ENCODE measurements at places on chromosomes 7 and 10.
A peak's percentile ranks its signal among the peaks of the same experiment; 100 is the strongest.

DNA sequence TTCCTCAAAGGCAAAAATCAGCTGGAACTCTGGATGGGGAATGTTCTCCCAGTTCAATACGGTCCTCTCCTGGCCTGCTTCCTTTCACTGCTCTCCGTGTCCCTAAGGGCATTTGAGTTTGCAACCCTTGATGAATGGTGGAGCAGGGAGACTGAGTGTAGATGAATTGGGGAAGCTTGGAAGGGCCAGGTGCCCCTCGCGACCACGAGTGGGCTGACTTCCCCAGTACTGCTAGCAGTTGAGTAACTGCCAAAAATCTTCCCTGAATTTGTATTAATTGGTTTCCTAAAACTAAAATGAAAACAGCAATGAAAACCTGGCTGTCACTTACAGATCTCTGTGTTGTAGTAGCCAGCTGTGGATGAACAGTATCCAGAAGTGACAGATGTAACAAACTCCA, 13.6 kb downstream of the IRF5 start:
- DNase-seq: no peak

DNA sequence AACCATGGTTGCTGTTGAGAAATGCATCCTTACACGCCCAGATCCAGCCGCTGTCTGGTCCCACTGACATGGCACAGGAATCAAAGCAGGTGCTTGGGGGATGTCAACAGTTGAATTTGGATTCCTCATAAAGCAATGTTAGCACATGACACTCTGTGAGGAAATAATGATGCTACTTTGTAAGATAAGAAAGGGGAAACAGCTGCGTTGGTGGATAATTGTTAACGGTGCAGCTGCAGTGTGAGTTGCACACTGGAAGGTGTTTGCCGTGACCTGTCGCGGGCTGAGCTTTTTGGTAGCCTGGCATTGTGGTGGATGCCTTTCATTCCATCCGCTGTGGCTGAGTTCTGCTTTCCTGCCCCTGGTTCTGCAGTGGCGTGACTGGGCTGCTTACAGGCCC, 113.9 kb downstream of the MGMT start:
- DNase-seq: no peak

DNA sequence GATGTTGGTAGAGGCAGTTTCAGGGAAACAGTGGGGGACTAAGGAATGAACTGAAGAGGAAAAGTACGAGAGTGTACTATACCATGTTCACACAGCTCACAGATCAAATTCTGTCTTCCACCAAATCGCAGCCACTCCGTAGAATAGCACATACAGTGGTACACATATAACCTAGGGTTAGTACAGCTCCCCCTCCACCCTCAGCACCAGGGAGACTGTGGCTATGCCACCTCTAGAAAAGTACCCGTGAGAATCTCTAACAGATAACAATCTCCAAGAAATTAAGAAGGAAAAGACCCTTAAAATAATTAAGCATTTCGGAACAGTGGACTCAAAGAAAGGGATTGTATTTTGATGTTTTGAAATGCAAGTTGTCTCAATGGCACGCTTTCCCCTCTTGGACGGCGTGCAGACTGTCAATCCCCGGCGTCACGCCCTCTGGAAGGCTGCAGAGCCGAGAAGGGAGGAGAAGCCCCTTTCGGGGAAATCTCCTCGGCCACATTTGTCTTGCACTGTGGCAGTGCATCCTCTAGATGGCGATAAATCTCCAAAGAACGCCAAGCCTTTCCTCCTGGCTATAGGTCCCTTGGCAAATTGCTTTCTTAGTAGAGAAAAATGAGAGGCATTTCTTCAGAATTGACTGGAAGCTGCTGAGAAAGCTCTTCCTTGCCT, 345.0 kb downstream of the REEP3 start:
- peak; percentile 62 for DNase-seq

DNA sequence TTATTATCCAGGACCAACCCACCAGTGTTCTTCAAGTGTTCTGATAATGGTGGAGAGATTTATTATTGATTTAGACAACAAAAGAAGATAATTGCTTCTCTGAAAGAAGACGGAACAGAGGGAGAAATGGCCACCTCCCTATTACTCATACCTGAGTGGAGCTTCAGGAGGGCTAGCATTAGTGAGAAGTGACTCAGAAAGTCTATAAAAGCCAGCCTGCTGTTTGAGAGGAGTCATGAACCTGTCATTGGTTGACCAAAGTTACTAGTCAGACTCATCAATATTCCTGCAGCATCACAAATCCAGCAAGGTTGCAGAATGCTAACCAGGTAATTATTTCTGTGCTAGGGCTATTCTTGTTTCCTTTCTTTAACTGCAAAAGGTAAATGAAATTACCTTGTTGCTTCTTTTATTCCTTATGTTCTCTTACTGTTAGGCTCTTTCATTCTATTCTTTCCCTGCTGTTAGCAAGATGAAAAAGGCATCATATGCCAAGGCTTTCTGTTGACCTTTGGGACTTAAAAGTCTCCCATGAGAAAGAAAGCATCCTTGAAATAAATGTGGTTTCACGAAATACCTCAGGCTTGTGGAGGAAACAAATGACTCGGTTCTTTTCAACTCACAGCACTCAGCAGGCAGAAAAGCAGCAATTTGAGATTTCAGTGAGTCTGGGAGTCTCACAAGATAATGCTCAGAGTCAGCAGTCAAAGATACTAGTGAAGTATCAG, 256.4 kb upstream of the PHYHIPL start:
- no peak for DNase-seq

DNA sequence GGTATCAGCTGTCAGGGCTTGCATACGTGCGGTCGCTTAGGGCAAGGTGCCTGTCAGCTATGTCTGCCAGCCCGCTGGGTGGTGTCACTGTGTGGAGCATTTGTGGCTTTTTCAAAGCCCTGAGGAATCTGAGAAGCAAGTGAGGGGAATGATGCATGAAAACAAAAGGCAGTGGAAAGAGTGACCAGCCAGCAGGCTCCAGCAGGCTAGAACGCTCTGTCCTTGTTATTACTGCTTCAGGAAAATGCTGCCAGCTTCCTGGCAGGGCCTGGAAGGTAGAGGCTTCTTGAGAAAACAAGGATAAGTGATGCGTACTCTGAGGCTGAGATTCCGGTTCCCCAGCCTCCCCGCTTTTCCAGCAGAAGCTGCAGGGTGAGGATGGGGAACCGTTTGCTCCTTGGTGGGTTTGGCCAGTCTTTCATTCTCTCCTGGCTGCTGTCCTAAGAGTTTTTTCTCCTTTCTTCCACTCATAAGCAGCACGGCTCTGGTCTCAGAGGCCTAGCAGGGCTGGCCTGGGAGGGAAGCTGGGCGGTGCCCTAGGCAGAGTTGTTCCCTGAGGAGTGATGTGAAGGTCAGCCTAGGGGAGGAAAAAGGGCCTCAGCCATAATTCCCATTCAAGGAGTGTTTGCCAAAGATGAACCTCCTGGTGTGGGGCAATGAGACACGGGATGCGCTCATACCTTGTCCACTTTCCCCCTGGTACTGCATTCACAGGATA, 42.8 kb upstream of the MKLN1 start:
- no peak for DNase-seq

DNA sequence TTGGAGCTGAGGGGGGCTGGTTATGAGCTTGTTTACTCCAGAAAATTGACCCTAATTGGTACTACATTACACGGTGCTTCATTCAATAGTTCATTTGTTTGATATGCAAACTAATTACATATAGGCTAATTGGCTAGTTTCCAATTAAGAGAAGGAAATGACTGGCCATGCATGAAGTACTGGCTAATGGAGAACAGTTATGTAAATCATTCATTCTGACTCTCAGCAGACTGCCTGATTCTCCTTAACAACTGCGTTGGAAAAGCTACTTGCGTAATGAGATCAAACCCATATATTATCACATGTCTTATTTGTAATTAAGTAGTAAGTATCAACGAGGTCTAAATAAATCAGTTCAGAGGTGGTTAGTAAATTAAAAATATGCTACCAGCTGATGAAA, 81.8 kb upstream of the CTTNBP2 start:
- DNase-seq: no peak

GRCh38 chr7:40211276-40212003, 76.6 kb downstream of the SUGCT start:
- DNase-seq: no peak

DNA sequence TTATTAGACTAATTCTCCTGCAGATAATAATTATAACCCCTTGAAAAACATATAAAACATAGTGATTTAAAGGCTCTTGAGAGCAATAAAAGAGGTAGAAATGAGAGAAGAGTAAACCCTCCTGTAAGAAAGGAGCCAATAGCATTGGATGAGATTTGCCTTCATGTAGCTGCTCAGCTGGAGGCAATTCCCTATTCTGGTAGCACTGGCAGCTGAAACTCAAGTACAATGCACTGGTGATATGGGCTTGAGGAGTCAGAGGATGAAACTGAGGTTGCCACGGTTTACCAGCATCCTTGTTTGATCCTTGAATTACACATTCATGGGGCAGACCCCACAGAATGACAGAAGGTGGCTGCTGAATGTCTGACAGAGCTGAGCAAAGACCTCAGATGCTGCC, 76.4 kb downstream of the CTTNBP2 start:
- DNase-seq: no peak

DNA sequence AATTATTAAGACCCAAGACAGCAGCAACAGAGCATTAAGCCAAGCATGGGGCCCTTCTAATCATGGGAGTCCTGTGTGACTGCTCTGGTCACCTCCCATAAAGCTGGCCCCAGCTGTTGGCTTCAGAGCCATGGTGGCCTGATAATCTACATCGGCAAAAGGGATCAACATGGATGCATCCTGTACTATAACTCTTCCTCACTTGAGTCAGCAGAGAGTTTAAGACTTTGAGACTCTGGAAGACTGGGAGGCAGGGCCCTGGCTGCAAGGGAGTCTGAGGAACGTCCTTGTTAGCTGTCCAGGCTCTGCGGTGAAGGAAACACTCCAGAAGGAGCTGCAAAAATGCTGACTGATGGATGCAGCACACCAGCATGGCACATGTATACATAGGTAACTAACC, 95.0 kb upstream of the KIAA1217 start:
- DNase-seq: no peak

DNA sequence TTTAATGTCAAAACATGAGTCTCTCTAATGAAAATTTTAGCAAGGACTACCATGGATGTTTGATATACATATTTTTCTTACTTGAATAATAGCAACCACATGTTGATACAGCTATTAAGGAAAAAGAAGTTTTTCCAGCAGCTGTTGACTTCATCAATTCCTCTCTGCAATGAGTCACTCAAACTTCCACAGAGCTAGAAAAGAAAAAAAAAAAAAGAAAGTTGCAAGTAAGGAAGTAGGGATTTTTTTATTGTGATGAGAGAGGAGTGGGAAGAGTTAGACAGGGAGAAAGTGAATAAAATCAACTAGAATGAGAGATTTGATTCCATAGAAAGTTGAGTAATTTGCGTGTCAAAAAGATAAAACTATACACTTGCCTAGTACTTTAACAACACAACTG, 46.2 kb downstream of the CAV1 start:
- no peak for DNase-seq

DNA sequence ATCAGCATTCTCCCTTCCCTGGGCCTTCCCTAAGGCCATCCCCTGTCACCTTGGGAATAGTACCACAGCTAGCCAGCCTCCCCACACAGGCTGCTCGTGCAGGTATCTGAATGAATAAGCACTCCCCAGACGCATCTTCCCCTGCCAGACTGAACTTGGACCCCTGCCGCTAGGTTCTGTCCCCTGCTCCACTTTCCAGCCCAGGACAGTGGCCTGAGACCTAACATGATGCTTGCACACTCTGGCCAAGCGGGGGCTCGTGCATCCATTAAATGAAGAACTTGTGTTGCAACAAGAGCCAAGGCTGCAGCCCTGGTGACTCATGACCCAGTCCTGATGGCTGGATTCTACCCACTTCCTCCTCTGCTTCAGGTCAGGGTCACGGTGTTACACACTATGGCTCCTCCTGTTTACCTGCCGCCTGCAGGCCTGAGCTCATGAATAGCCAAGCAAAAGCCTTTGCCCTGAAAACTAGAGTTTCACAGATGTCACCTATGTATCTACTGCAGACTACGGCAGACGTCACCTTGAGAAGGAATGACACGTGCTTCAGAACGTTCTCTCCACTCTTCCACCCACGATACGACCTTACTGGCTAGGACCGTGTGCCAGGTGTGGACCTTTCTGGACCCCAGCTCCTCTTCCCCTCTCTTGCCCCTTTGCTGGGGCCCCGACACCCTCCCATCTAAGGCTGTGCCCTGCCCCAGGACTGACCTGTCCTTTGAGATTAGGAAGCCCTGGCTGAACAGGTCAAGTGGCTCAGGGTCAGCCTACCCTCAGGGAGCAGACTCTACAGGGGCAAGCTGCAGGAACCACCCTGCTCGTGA, 6.5 kb downstream of the ASB13 start:
- DNase-seq: peak; percentile 64

DNA sequence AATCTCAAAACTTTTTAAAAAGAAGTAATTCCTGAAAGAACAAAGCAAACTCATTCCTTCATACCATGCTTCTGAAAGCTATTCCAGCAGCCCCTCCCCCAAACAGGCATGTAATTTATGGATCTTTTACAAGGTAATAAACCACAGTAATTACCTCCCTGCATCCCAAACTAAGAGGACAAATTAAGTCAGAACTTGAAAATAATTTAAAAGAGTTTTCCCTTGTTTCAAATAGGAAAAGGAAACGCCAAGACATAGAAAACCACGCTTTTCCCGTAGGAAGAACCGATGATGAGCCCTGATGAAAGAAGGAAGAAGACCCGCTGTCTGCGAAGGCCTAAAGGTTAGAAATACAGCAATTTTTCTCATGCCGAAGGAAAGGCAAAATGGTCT, 8.9 kb downstream of the HOXA4 start:
- no peak for DNase-seq

DNA sequence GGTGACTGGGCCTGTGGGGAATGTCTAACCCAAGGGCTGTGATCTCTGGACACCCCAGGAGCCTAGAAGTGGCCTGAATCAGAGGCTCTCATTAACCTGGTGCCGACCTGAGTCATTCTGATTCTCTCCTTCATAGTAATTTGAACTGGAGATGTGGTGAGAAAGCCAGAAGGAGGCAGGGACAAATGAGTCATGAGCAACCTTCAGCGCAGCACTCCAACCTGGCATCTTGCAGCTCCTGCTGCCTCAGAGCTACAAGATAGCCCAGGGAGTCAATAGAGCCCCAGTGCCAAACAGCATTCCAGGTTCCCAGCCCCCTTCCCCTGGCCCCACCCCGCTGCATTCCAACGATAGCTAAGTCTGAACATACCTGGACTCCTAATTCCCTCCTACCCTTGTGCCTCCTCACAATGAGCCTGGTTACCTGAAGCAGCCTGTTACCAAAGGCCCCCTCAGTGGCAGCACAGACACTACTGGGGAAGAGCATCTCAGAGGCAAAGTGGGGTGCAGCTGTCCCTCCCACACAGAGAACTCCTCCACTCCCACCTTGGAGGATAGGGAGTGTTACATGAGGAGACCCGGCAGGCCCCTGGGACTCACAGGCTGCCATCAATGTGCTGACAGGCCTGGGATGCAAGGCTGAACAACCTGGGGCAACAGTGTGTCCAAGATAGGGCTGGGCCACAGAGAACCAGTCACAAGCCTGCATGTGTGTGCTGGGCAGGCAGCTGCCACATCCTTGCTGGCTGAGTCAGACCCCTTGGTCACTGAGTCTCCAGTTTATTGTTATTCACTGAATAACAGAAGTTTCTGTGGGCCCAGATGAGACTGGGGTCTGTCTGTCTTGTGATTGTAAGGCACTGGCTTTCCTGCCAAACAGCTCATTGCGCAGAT, 76.8 kb upstream of the LEP start:
- DNase-seq: no peak

- DNase-seq: peak; percentile 7
These were observed 45.7 kb downstream of the ESYT2 start for GRCh38 chr7:158783595-158783994.

- DNase-seq: no peak
These were observed 12.7 kb upstream of the NRP1 start for GRCh38 chr10:33347211-33347610.
